CD4-positive, alpha-beta T cell (primary cell): ENCODE measurements at places on chromosomes 5 and 9.

DNA sequence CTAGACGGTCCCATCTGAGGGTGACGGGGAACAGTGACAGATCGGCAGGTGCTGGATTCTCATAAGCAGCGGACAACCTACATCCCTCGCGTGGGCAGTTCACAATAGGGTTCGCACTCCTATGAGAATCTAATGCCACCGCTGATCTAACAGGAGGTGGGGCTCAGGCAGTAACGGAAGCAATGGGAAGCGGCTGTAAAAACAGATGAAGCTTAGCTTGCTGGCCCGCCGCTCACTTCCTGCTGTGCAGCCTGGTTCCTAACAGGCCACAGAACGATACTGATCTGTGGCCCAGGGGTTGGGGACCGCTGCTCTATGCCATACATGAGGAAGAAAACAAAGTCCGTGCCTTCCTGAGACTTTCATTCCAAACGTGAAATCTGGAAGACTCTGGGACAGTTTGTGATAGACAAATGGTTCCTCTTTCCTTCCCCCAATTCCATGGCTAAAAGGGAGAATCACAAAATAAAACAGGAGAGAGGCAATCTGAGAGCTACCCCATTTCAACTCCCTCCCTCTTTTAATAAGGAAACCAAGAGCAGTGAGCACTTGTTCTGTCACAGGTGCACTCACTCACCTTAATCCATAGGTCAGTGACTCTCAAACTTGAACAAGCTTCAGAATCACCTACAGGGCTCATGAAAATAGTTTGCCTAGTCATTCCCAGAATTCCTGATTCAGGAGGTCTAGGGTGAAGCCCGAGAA is 12.1 kb downstream of the PDCL start:
- H3K4me3 ChIP-seq: peak overlapping the region; percentile 30
- H3K27ac ChIP-seq: peak overlapping the region; percentile 82
- peaks cover 28% of the 10 kb centered on the region for H3K4me1 ChIP-seq

GRCh38 chr5:418162-419121 is 24.5 kb upstream of the EXOC3 start:
- DNase-seq: no peak
- H3K4me1 ChIP-seq: no peaks in the 10 kb centered on the region
- no peaks in the 10 kb centered on the region for H3K36me3 ChIP-seq
- no peaks in the 10 kb centered on the region for H3K27me3 ChIP-seq
- H3K27ac ChIP-seq: no peak overlapping the region
- no peak overlapping the region for H3K4me3 ChIP-seq

DNA sequence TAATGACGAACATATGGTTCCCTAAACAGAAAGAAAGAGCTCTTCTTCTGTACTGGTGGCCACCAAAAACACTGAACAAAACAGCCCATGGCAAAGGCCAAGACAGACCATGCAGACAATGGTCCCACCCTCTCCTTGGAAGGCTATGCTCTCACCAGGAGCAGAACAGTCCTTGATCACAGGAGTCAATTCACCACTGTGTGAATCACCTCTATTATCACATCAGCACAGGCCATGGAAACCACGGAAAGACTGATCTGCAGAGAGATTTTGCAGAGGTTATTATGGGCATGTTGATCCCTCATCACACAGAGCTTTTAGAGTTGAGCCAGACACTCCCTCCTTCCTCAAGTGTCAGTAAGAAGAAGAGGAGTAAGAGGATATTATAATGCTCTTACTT is 134.0 kb upstream of the RASEF start:
- H3K4me3 ChIP-seq: no peak overlapping the region
- no peaks in the 10 kb centered on the region for H3K36me3 ChIP-seq
- H3K27ac ChIP-seq: no peak overlapping the region
- DNase-seq: no peak
- no peaks in the 10 kb centered on the region for H3K27me3 ChIP-seq

DNA sequence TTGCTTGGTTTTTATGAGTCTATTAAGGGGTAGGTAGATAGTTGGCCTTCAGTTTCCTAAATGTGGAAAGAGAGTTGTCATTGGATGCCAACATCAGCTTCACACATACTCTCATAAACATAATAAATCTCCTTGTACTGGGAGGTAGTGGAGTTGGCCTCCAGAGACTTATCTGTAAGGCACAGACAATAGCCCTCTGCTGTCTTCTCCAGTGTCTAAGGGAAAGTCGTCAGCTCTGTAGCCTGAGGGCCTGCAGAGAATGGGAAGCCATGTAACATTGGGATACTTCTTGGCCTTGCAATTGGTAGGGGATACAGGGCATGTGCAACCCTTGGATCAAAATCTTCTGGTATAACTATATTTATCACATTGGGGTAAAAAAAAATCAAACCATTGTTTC is 331.9 kb upstream of the KLF9 start:
- H3K4me1 ChIP-seq: no peaks in the 10 kb centered on the region
- H3K4me3 ChIP-seq: no peak overlapping the region
- H3K27me3 ChIP-seq: no peaks in the 10 kb centered on the region
- H3K27ac ChIP-seq: no peak overlapping the region

GRCh38 chr9:121884057-121884541 is 209.0 kb downstream of the TTLL11 start:
- no peaks in the 10 kb centered on the region for H3K36me3 ChIP-seq
- H3K27me3 ChIP-seq: no peaks in the 10 kb centered on the region

GRCh38 chr5:127564002-127564769 is 46.7 kb downstream of the PRRC1 start:
- no peak overlapping the region for H3K27ac ChIP-seq
- no peak overlapping the region for H3K4me3 ChIP-seq
- H3K27me3 ChIP-seq: peaks cover 5% of the 10 kb centered on the region
- peak; percentile 14 for DNase-seq
- no peaks in the 10 kb centered on the region for H3K36me3 ChIP-seq
- H3K4me1 ChIP-seq: no peaks in the 10 kb centered on the region

DNA sequence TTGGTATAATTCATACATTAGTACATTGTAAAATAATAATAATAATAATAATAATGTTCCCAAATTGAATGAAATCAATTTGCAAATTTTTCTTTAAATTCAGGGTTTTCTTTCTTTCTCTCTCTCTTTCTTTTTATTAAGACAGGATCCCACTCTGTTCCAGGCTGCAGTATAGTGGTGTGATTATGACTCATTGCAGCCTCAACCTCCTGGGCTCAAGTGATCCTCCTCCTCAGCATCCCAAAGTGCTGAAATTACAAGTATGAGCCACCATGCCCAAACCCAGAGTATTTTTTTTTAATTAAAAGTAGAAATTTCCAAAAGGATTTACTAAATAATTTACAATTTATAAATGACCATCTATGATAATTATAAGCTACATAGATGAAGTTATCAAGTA is 117.7 kb downstream of the HOMER1 start:
- no peaks in the 10 kb centered on the region for H3K36me3 ChIP-seq
- no peak overlapping the region for H3K27ac ChIP-seq
- H3K4me3 ChIP-seq: no peak overlapping the region

DNA sequence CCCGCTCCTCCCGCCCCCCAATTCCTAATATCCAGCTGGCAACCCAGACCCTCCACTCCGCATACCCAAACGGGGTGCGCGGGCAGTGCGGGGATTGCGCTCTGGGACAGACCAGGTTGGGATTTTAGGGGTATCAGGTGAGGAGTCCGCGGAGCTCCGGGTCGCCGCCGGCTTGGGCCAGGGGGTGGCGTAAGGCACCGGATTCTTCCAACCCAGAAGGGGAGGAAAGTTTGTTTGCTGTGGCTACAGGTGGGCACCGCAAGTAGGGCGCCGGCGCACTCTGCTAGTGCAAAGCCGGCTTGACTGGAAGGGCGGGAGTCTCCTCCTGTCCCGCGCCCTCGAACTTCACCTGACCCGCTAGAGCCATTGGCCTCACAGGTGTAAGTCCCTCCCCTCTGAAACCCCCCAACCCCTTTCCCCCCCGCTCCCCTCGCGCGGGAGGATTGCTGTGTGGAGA is 709 bp downstream of the IQGAP2 start:
- H3K4me3 ChIP-seq: peak overlapping the region; percentile 96
- DNase-seq: peak; percentile 85
- H3K27ac ChIP-seq: peak overlapping the region; percentile 82
- no peaks in the 10 kb centered on the region for H3K36me3 ChIP-seq
- peaks cover 51% of the 10 kb centered on the region for H3K4me1 ChIP-seq

- no peak overlapping the region for H3K27ac ChIP-seq
- H3K4me3 ChIP-seq: no peak overlapping the region
- no peaks in the 10 kb centered on the region for H3K4me1 ChIP-seq
- H3K27me3 ChIP-seq: peaks cover 10% of the 10 kb centered on the region
- no peaks in the 10 kb centered on the region for H3K36me3 ChIP-seq
These were observed 5.1 kb downstream of the PCDHB3 start for GRCh38 chr5:141105350-141105749.

DNA sequence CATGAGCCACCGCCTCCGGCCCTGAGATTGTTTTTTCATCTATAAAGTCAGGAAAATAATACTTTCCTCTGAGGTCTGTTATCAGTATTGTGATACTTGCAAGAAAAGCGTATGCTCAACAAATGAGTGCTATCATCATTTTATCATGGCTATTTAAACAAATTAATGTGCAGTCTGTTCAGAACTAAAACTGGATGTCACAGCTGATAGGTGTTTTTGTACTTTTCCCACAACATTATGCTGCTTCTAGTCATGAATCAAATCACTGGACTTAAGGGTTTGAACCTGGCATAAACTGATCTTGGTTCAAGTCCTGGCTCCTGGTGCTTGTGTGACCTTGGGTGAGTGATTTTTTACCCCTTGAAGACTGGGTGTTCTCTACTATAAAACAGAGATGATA is 21.4 kb upstream of the PHF19 start:
- H3K27me3 ChIP-seq: no peaks in the 10 kb centered on the region
- no peak for DNase-seq
- H3K36me3 ChIP-seq: peaks cover 6% of the 10 kb centered on the region
- no peak overlapping the region for H3K27ac ChIP-seq
- H3K4me3 ChIP-seq: no peak overlapping the region
- peaks cover 77% of the 10 kb centered on the region for H3K4me1 ChIP-seq

GRCh38 chr5:65811885-65812284 is 89.9 kb downstream of the NLN start:
- H3K4me1 ChIP-seq: no peaks in the 10 kb centered on the region
- no peaks in the 10 kb centered on the region for H3K27me3 ChIP-seq
- no peak overlapping the region for H3K27ac ChIP-seq

- no peaks in the 10 kb centered on the region for H3K27me3 ChIP-seq
- no peaks in the 10 kb centered on the region for H3K4me1 ChIP-seq
- H3K36me3 ChIP-seq: no peaks in the 10 kb centered on the region
These were observed 56.3 kb upstream of the PRDM9 start for GRCh38 chr5:23451156-23451555.

- no peak overlapping the region for H3K4me3 ChIP-seq
- no peak overlapping the region for H3K27ac ChIP-seq
- no peak for DNase-seq
- peaks cover 33% of the 10 kb centered on the region for H3K4me1 ChIP-seq
- H3K27me3 ChIP-seq: no peaks in the 10 kb centered on the region
- no peaks in the 10 kb centered on the region for H3K36me3 ChIP-seq
These were observed 297.9 kb upstream of the PTGER4 start for GRCh38 chr5:40381676-40382363.

- no peaks in the 10 kb centered on the region for H3K27me3 ChIP-seq
- no peaks in the 10 kb centered on the region for H3K4me1 ChIP-seq
- no peaks in the 10 kb centered on the region for H3K36me3 ChIP-seq
- DNase-seq: no peak
- H3K27ac ChIP-seq: no peak overlapping the region
These were observed 55.5 kb downstream of the PRRC1 start for GRCh38 chr5:127572930-127573329.

DNA sequence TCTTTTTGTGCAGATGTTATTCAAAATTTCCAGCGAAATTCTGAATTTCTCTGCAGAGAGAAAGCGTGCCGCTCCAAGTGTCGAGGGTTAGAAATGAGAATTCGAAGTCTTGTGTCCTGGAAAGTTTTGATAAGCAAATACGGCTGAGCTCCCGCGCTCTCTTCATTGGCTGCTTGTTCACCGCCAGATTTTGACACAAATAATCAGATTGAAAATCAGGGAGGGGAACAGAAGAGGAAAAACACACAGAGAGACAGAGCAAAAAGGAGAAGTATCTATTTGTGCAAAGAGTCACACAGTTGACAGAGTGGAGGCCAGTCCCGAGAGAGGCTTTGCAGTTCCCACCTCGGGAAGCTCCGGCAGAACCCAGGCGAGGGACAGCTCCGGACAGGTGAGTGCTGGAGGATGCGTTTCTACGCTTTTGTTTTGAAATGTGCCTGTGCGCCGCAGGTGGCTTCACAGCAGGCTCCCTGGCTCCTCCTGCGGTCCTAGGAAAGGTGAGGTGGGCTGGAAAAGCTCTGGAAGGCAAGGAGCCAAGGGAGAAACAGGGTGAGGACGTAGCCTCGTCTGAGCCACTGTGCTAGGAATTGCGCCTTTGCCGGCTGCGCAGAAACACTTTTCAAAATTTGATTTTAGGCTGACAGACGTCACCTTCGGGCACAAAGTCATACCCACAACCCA is at the start of gene GFI1B:
Gene GFI1B, plus strand, starts transcription at position 244 of the 681 bp plus-strand sequence. CDS start 7,985 bp downstream, outside the sequence.
- no peak within 1 kb of the TSS for H3K27ac ChIP-seq
- no peaks in the 10 kb centered on the region for H3K36me3 ChIP-seq
- H3K4me1 ChIP-seq: peaks cover 12% of the 10 kb centered on the region

DNA sequence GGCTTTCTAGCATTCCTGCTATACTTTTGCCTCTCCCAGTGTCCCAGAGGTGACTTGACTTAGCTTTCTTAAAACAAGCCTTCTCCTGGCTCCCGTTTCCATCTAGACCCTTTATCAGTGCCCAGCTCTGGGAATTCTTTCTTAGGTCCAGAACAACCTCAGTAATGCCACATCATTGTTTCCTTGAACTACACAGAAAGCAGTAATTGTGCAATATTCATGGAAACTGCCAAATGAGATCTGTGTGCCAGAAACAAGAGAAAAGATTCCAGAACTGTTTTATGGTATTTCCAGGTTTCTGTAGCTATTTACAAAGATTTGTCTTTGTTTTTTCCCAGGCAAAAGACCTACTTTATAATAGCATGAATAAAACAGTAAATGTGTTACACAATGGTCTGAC is 391.3 kb downstream of the SLCO4C1 start:
- H3K4me1 ChIP-seq: no peaks in the 10 kb centered on the region
- no peak overlapping the region for H3K4me3 ChIP-seq
- no peak overlapping the region for H3K27ac ChIP-seq
- no peaks in the 10 kb centered on the region for H3K36me3 ChIP-seq

DNA sequence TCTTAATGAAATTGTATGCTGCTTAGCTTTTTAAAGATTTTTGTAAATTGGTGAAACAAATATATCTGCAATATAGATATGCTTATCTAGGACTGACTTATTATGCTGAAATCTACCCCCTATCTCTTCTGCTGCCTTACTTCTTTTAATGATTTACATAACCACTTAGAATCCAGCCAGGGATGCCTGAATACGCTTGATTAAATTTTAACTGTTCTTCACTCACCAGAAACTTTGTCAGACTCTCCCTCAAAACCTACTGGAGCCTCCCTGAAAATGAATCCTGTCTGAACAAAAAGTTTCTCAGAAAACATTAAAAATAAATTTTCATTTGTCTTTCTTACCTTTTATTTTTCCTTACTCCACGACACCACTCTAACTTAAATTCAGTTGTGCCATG is 111.7 kb downstream of the ST8SIA4 start:
- no peaks in the 10 kb centered on the region for H3K27me3 ChIP-seq
- H3K4me1 ChIP-seq: no peaks in the 10 kb centered on the region
- no peak overlapping the region for H3K4me3 ChIP-seq

DNA sequence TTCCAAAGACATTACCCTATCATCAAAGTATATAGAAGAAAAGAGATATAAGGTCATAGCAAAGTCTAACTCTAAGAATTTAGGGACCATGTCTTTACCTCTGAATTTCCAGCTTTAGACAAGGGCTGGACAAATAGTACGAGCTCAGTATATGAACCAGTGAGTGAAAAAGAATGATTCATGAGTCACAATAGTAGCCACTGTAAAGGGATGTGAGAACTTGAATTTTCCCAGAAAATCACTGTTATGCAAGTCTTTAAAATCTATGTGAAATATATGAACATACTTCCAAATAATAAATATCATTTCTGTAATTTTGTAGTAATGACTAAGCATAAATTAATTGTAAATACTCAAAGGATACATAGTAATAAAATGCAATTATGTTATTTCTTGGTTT is 305.9 kb upstream of the PRR16 start:
- DNase-seq: no peak
- no peak overlapping the region for H3K4me3 ChIP-seq
- no peak overlapping the region for H3K27ac ChIP-seq
- H3K27me3 ChIP-seq: no peaks in the 10 kb centered on the region
